ENCODE measurements at places on chromosomes 7 and 10.

DNA sequence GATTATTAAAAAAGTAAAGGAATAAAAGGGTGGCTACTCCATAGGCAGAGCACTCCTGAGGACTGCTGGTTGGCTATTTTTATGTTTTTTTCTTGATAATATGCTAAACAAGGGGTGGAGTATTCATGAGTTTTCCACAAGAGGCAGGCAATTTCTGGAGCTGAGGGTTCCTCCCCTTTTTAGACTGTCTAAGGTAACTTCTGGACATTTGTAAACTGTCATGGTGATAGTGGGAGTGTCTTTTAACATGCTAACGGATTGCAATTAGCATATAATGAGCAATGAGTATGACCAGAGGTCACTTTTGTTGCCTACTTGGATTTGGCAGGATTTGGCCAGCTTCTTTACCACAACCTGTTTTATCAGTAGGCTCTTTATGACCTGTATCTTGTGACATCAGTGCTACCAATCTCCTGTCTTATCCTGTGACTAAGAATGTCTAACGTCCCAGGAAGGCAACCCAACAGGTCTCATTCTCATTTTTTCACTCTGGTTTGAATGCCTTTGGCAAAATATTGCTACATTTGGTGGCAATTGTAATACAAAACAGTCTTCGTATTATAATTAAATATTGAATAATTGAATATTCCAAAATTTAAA lies 587.8 kb upstream of the POM121L12 start:
- DNase-seq = no peak

GRCh38 chr7:157129907-157130460 lies 8.7 kb upstream of the UBE3C start:
- no peak for DNase-seq

- DNase-seq = no peak
Observed at GRCh38 chr7:106671160-106671559, 10.2 kb upstream of the CCDC71L start.

GRCh38 chr10:72637398-72637857 lies 11.5 kb upstream of the MICU1 start:
- no peak for DNase-seq

- peak; percentile 17 for DNase-seq
Observed at GRCh38 chr7:133081119-133081598, 731 bp downstream of the CHCHD3 start.

DNA sequence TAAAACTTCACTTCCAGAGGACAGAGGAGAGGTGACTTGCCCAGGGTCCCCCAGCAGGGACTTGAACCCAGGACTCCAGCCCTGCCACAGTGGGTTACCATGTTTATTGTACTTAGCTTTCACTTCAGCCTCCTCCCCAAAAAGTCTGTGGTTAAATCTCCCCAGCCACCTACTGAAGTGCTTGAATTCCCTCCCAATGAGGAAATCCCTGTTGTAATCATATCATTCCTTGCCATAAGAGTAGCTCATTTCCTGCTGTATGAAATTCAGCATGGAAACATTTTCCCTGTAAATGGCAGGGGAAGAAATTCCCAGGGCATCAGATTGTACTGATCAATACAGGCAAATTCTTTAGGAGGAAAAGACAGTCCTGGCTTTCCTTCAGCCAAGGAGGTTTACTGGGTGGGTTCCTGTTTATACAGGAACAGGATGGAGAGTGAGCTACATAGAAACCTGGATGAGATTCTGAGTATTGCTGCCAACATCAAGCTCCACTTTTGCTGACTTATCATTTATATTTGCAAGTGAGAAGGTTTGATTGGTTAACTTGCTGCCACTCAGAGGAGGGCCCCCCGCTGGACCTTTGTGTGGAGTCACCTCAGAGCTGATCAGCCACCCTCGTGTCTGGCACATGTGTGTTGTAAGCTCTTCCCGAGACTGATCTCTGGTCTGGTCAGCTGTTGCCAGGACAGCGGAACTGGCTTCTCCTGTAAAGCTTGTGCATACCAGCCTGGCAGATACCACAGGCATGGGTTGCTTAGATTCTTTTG lies 16.4 kb upstream of the PDZD8 start:
- no peak for DNase-seq

DNA sequence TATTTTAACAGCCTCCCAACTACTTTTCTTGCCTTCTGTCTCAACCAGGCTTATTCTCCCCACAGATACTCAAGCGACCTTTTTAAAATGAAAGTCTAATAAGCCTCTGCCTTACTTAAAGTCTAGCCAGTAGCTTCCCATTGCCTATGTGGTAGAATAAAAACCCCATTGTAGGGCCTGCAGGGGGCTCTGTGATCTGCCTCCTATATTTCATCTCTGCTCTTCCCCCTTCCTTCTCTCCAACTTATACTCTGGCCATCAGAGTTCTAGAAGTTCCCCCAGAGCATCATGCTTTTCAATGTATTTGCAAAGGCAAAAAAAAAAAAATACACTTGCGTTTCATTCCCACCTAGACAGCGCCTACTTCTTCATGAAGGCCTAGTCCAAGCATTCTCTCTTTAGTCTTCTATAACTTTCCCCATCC lies 167.7 kb upstream of the ADO start:
- no peak for DNase-seq

GRCh38 chr10:21531164-21531563 lies 2.9 kb upstream of the MLLT10 start:
- DNase-seq = no peak

GRCh38 chr7:27186668-27187474 lies 1.8 kb upstream of the HOXA11 start:
- no peak for DNase-seq

- no peak for DNase-seq
Observed at GRCh38 chr7:38675494-38676106, 44.4 kb upstream of the AMPH start.

GRCh38 chr7:27151341-27151930 lies 947 bp downstream of the HOXA3 start:
- no peak for DNase-seq

GRCh38 chr10:13092291-13093102 lies 7.5 kb upstream of the OPTN start:
- DNase-seq = no peak

- DNase-seq = no peak
Observed at GRCh38 chr7:135077642-135078041, 70.2 kb upstream of the TMEM140 start.

- no peak for DNase-seq
Observed at GRCh38 chr10:58733436-58733835, 220.8 kb downstream of the BICC1 start.

- DNase-seq = no peak
Observed at GRCh38 chr10:12193193-12193592, 2.5 kb downstream of the NUDT5 start.

DNA sequence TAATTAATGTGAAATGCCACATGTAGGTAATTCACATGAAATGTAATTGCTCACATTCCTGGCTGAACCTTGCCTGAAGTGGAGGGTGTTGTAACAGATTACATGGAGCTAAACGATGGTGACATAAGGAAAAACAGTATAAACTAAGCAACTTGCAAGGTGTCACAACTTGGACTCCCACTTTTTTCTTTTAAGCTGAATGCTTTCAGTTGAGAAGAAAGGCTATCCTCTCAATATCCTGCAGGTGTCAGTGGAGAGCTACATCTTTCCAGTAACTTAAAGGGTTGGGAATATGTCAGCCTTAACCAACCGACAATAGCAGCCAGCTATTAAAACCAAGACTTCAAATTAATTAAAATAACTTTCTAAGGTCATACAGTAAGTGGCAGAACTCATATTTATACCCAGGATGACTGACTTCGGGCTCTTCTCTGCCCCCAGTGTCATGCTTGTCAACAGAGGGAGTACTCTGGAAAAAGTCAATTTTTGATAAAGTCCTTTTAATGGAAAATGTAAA lies 33.7 kb downstream of the NRBF2 start:
- DNase-seq = no peak

GRCh38 chr7:74380720-74381119 lies 73.0 kb upstream of the GTF2IRD1 start:
- DNase-seq = no peak

DNA sequence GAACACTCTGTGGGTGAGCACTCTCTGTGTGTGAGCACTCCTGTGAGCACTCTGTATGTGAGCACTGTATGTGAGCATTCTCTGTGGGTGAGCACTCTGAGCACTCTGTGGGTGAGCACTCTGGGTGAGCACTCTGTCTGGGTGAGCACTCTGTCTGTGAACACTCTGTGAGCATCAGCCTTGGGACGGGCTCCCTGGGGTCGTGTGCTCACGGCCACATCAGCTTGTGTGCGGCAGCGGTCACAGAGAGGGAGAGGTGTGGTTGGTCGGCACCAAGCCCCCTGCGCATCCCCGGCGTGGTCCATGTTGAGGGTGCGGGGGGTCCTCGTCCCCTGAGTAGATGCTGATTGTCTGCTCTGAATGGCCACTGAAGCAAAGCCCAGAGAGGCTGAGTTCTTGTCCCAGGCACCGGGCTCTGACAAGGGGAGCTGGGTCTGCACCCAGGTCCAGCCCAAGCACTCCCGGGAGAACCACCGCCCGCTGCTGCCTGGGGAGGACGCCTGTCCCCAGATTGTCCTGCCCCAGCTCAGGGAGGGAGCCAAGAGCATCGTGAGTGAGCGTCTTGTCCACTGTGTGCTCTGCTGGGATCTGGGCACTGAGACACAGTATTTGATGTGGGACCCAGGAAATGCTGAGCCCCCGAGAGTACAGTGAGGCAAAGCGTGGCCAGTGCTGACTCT lies 143.7 kb downstream of the DNAJB6 start:
- no peak for DNase-seq

DNA sequence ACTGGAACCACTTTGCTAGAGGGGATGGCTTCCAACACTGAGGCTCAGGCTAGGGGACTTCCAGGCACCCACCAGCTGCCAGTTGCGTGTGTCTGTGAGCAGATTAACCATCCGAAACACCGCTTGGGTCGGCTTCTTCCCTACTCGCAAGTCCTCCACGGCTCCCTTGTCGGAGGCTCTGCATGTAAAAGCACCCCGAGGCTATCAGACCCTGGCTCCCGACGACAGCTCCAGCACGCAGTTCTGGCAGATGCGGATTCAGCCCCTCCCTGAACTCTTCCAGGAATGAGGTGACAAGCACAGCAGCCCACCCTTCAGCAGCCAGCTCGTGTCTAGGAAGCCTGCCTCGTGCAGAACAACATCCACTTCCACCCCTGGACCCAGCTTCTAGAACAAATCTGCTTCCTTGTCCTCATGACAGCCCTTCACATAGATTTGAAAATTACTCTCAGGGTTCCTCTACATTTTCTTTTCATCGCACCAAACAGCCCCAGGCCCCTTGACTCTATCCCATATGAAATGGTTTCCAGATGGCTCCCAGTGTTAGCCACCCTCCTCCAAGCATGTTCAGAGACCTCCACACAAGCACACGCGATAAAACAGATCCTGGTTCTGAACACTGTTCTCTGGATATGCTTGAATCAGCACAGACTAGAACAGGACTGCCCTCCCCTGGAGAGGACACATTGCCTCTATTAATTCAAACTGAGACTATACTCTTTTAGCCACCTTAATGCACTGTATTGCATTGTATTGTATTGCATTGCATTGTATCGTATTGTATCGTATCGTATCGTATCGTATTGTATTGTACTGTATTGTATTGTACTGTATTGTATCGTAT lies 44.6 kb downstream of the SLIT1 start:
- DNase-seq = no peak

GRCh38 chr7:129862682-129863081 lies 90.1 kb downstream of the UBE2H start:
- DNase-seq = no peak

DNA sequence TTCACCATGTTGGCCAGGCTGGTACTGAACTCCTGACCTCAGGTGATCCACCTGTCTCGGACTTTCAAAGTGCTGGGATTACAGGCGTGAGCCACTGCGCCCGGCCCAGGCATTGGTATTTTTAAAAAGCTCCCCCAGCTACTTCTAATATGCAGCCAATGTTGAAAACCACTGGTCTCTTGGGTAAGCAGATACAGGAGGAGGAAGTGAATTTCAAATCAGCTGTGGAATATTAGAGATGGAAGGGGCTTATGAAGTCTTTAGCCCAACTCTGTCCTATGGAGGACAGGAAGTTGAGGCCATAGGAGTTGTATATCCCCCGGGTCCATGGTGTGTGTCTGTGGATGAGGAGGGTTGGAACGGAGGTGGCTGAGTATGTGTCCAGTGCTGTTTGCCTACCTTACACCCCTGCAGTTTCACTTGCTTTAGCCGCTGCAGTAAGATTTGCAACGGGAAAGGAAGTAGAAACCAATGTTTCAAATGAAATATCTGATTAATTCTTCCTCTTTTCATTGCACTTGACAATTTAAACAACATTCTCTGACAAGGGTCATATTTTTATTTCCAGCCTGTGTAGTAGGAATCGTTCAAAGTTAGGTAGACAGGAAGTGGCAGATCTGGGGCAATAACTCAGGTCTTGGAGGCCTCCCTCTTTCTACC lies 3.4 kb downstream of the PDE6C start:
- DNase-seq = no peak
